ENCODE measurements at places on chromosomes 3 and 15.

GRCh38 chr15:100937171-100937570, 18.0 kb downstream of the LRRK1 start:
- DNase-seq, result no peak

- peak; percentile 84 for DNase-seq
Measured at GRCh38 chr3:150062492-150062891, 91.8 kb upstream of the PFN2 start.

DNA sequence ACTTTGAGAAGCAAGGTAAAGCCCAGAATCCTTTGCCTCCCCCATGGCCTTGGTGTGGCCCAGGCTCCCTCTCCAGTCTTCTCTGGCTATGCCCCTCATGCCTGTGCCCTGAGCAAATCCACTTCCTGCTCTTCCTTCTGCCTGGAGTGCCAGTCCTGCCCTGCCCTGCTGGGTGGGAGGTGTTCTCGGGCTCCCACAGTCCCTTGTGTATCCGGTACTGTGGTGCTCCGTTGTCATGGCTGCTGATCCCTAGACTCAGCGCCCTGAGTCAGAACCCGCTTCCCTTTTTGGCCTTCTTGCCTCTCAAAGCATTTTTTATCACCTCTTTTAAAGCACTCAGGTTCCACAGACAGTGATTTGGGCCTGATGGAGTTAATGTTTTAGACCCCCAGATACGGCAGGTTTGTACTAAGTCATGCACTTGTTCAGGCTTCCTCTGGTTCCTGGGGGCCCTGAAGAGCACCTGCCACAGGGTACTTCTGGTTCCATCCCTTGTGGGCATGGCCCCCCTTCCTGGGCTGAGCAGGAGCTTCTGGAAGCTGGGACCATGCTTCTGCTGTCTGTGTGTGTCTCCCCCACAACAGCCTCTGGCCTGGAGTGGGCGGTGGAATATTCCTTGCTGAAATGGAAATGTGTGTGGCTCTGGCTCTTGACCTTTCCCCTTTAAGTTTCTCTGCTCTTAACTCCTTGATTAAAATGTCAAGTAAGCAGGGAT, 29.6 kb upstream of the ADAMTS7 start:
- peak; percentile 8 for DNase-seq

- DNase-seq, result no peak
Measured at GRCh38 chr3:122642935-122643334, 37.7 kb upstream of the PARP14 start.

- peak; percentile 40 for DNase-seq
Measured at GRCh38 chr3:56923526-56924224, 121.9 kb upstream of the ARHGEF3 start.

DNA sequence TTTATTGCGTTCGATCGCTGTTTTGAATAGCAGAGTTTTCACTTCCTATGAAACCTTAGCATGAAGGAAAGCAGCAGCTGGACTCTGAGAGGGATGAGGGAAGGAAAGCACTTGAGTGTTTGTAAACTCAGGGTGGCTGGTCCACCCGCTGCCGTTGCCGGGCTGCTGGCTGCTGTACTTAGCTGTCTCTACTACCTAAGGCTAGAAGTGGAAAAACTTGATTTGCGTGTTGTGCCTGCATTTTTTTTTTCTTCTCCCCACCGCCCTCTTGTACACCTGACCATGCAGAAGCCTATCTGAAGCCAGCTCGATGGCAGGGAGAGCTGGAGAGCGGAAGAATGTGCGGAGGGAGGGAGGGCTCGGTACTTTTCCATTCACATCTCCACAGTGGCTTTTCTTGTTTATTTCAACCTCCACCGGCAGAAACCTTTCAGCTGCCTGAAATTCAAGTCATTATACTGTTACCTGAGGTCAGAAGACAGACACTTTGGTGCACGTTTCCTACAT, 4.8 kb upstream of the BCL6 start:
- no peak for DNase-seq

DNA sequence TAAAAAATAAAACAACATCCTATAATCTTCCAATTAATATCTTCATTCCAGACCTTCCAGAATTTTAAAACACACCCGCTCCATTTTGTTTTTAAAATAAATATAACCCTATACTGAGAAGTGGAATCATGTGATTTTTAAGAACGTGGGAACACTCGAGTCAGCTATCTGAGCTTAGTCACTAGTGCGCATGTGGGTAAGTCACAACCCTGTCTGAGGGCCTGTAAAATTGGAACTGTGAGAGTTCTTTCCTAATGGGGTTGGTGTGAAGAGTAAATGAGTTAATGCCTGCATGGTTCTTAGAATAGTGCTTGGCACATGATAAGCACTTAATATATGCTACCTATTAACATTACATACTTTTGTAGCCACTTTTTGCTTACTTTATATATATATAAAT, 19.9 kb upstream of the POLR2M start:
- DNase-seq, result peak; percentile 39

GRCh38 chr3:133896002-133896761, 500 bp upstream of the RAB6B start:
- DNase-seq, result no peak

- peak; percentile 98 for DNase-seq
Measured at GRCh38 chr3:143536817-143537535, 311.3 kb downstream of the SLC9A9 start.

GRCh38 chr3:10602769-10603768, 97.7 kb upstream of the ATP2B2 start:
- DNase-seq, result no peak

GRCh38 chr3:172261054-172261453, 187.2 kb downstream of the GHSR start:
- no peak for DNase-seq

DNA sequence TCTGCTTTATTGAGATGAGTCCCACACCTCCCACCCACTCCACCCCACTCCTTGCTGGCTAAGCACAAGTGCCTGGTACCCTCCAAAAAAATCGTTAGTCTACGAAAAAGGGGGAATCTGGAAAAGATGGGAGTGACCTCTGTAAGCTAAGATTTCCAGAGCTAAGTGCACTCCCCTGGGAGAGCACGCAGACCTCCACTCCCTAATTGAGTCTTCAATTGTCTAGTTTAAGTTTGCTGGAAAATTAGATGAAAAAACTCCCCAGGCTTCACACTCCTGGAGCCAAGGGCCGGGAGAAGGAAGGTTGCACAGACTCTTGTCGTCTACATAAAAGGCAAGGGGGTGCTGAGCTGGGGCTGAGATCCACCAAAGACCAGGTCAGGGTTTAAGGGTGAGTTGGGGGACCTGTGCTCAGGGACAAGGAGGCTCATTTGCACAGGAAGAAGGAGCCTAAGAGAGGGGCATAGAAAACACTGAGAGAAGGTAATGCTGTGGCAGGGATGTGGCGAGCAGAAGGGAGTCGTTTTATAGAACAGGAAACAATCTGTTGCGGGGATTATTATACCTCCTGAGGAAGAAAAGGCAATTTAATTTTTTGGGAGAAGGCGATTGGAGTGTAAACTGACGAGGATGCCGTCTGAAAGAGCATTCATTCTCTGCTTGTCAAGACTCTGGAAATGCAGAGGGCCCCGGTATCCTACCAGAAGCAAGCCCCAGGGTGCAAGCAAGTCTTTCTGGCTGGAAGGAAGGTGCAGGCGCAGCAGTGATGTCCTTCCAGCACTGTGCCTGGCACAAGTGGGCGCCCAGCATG, 126.5 kb upstream of the DLG1 start:
- no peak for DNase-seq

- DNase-seq, result no peak
Measured at GRCh38 chr3:105847452-105847851, 21.4 kb downstream of the CBLB start.

- no peak for DNase-seq
Measured at GRCh38 chr3:20773320-20773984, 587.4 kb upstream of the SGO1 start.

All from fibroblast of mammary gland (primary cell).